Left renal cortex interstitium (tissue), 4 donors: ENCODE measurements at places on chromosomes 4 and X. TPM values are rescaled to one million over a fixed set of nuclear protein-coding genes. Genes with fewer than 3 reads are reported as not detected.

AR gene
- polyA plus RNA-seq = 3.2 TPM

DNA sequence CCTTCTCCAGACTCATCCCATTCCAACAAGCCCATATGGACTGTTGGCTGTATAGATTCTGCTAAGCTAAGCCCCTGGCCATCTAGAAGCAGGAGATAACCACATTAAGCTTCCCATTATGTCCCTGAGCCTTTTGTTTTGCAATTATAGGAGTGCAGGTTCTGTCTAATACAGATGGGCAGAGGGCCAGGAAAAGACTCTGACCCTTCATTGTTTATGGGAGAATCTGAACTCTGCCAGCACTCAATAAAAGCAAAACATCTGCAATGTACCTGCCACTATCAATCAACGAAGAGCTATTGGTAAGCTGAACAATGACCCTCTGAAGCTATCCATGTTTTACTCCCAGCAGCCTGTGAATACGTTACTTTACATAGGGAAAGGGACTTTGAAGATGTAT is 207.3 kb upstream of the CLNK start:
- no peak for DNase-seq

RS1 gene
- 0.14 TPM for polyA plus RNA-seq

GRCh38 chrX:71493111-71493613 is 39.7 kb upstream of the OGT start:
- DNase-seq = no peak

DNA sequence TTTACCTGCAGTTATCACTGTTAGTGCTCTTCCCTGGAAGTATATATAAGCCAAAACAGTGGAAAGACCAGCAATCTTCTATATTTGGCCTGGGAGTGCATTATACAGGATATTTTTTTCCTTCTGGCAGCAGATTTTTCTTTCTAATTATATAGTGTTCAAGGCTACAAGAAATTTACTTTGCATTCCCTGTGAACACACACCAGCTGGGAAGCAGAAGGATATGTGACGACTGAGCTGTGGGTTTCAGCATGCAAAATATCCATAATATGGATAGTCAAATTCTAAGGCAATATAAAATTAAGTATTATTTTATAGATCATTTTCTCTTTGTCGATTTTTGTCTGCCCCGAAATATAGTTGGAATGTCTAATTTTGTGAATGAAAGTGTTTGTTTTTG is 31.2 kb downstream of the GUCY1B1 start:
- no peak for DNase-seq

SPANXN3 gene
- polyA plus RNA-seq = not detected

GRCh38 chr4:62003695-62004094 is 803.6 kb downstream of the ADGRL3 start:
- DNase-seq = no peak

GRCh38 chr4:112214390-112215264 is 17.0 kb upstream of the AP1AR start:
- no peak for DNase-seq

PABPC1L2A gene
- not detected for polyA plus RNA-seq

DNA sequence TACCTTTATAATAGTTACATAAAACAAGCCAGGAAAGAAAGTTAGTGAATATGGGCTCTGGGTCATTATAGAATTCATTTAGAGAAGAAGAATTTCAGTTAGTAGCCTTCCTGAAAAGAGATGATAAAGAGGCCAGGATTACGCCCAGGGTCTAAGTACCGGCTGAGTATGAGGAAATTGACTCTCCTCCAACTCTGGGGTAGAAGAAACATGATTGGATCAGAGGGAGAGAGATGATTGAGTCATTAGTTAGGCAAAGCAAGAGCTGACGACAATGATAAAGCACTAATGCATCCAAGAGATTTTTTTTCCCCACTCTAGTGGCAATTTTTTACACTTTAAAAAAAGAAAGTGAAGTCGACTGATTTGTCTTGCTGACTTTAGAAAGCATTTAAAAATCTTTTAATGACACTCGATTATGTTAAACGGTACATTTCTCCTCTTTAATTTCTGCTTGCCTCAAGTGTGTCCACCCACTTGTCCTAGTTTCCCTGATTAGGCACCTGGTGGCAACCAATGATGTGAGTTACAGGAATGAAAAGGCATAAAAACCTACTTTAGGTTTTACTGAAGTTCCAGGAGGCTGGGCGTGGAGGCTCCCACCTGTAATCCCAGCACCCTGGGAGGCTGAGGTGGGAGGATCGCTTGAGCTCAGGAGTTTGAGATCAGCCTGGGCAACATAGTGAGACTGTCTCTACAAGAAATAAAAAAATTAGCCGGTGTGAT is 37.3 kb upstream of the IGFBP7 start:
- no peak for DNase-seq

DNA sequence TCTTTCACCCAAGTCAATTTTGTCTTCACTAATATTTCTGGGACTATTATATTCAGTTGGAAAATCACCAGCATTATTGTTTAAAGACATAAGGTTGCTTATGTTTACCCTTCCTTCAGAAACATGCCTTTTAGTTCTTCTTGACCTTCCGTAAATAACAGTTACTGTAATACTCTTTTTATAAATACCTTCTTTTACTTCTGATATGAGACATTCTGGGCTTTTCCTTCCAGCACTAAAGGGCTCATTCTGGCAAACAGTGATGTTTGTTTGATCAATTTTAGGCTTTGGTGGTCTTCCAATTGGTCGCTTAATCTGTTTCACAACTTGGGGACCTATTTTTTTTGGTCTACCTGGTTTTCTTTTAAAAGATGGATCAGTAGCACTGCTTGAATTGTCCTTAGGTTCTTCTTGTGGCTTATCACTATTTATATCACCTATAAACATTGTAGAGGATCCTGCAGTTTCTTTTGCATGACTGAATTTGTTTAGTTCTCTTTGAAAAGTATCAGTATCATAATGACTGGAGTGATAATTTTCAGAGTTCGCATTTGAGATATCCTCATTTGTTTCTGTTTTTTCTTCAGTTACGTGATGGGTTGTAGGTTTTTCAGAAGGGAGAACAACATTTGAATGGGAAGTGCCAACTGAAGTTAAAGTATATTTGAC is 64.8 kb downstream of the NCAPG start:
- no peak for DNase-seq
